Endothelial cell of umbilical vein (primary cell): ENCODE measurements at places on chromosomes 2 and 18. TPM values are rescaled to one million over a fixed set of nuclear protein-coding genes. Genes with fewer than 3 reads are reported as not detected.

The LIMS4 gene
- 14.4 and 35.7 TPM in 2 replicates for total RNA-seq

The GPN1 gene
- total RNA-seq: 41.5 and 45.5 TPM in 2 replicates

The ADD2 gene
- total RNA-seq: not detected in 2 replicates

The NOSTRIN gene
- total RNA-seq: 0.75 TPM in 1 of 2 replicates, not detected in the other

The CFAP65 gene
- not detected in 2 replicates for total RNA-seq

The FBXO15 gene
- total RNA-seq: not detected in 2 replicates

DNA sequence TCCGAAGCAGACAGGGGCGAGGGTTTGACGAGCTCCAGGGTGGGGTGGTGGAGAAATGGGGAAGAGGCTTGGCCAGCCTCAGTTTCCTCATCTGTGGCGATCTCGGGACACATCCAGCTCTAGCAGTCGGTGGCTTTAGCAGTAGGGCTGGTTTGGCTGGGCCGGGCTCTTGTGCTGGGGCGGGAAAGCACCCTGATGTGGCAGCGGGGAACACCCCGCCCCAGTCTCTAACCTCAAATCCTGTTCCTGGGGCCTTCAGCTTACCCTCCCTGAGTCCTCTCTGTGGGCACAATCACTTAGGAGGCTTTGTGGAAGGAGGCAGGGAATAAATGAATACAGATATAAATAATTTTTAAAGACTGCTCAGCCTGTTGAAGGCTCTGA is 26.5 kb upstream of the MCFD2 start:
- H3K4me1 ChIP-seq: peaks cover 13% of the 10 kb centered on the region
- peak overlapping the region; percentile 39 for H3K27ac ChIP-seq
- DNase-seq: peak; percentile 15
- H3K4me3 ChIP-seq: peak overlapping the region; percentile 36

GRCh38 chr18:58860747-58861231 is 3.9 kb upstream of the ZNF532 start:
- no peak overlapping the region for H3K4me3 ChIP-seq
- H3K27me3 ChIP-seq: no peaks in the 10 kb centered on the region
- peaks cover 23% of the 10 kb centered on the region for H3K4me1 ChIP-seq
- no peak overlapping the region for H3K27ac ChIP-seq
- DNase-seq: peak; percentile 36

- H3K27ac ChIP-seq: no peak overlapping the region
- no peaks in the 10 kb centered on the region for H3K4me1 ChIP-seq
- no peak overlapping the region for H3K4me3 ChIP-seq
These were observed 166.5 kb upstream of the SIX3 start for GRCh38 chr2:44774826-44775492.

- peaks cover 57% of the 10 kb centered on the region for H3K27me3 ChIP-seq
- no peak for DNase-seq
- no peaks in the 10 kb centered on the region for H3K36me3 ChIP-seq
These were observed at the start of gene ST8SIA5 for GRCh38 chr18:46756559-46757201. Gene ST8SIA5, minus strand, starts transcription at chr18:46757053. Its CDS starts 545 bp downstream, at chr18:46756508.

DNA sequence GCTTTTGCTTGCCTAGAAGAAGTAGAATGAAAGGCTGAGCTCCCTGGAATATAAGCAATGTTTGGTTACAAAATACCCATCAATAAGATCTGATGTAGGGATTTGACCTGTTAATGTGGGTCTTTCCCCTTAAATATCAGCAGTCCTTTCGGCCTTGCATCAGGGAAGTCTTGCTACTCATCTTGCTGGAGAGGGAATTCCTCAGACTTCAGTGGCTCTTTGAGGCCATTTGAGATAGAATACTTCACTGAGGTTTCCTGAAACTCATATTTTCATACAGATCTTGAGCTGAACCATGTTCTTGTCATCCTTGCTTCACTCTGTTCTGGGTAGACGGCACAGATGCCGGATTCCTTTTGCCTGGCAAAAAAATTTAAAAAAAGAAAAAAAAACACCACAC is 3.9 kb downstream of the TWIST2 start:
- peaks cover 13% of the 10 kb centered on the region for H3K27me3 ChIP-seq
- H3K36me3 ChIP-seq: no peaks in the 10 kb centered on the region
- H3K4me1 ChIP-seq: peaks cover 4% of the 10 kb centered on the region
- H3K4me3 ChIP-seq: no peak overlapping the region

DNA sequence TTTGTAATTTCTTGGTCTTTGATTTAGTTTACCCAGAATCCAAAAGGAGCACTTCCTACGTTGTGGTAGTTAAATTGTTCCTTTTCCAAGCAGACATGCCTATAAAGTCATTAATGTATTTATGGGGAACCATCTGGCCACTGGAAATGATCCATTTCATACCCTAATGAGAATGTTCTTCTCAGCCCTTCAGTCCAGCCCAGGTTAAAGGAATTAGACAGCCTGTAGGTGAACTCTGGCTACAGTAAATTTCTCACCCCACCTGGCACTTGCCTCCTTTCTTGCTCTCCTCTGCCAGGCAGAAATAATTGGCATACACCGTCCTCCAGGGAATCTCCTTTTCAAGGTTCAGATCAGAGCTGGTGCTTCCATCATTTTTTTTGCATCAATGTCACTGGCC is 121.1 kb downstream of the SETBP1 start:
- no peaks in the 10 kb centered on the region for H3K4me1 ChIP-seq
- no peaks in the 10 kb centered on the region for H3K36me3 ChIP-seq
- DNase-seq: no peak
- no peaks in the 10 kb centered on the region for H3K27me3 ChIP-seq

DNA sequence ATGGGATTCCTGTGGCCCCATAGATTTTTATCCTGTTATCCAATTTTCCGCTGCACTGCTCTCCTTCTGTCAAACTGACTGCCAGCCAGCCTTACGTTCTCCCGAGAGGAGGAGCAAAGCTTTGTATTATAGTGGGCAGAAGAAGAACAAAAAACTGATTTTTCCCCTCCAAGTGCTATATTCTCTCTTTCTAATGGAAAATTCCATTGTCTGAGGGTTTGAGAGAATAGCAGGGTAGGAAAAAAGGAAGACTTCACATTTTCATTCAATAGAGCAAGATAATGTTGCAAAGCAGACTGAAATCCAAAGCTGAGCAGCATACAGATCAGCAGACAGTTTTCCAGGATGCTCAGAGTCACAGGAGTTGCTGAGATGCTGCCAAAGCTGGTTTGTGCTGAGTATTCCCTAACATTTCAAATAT is 238.0 kb downstream of the UBE2E3 start:
- DNase-seq: no peak
- no peaks in the 10 kb centered on the region for H3K27me3 ChIP-seq
- H3K36me3 ChIP-seq: no peaks in the 10 kb centered on the region
- no peak overlapping the region for H3K4me3 ChIP-seq
- no peak overlapping the region for H3K27ac ChIP-seq

DNA sequence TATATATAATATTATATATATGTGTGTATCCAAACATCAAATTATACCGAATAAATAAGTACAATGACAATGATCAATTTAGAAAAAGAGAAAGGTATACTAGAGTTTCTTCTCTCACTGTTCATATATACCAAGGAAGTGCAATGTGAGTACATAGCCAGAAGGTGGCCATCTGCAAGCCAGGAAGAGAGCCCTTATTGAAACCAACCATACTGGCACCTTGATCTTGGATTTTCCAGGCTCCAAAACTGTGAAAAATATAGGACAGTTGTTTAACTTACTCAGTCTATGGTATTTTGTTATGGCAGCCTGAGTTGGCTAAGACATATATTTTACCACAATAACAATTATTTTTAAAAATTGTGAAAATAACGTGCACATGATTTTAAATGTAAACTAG is 1490.2 kb upstream of the SLC39A10 start:
- no peaks in the 10 kb centered on the region for H3K27me3 ChIP-seq
- no peaks in the 10 kb centered on the region for H3K36me3 ChIP-seq
- H3K4me3 ChIP-seq: no peak overlapping the region

DNA sequence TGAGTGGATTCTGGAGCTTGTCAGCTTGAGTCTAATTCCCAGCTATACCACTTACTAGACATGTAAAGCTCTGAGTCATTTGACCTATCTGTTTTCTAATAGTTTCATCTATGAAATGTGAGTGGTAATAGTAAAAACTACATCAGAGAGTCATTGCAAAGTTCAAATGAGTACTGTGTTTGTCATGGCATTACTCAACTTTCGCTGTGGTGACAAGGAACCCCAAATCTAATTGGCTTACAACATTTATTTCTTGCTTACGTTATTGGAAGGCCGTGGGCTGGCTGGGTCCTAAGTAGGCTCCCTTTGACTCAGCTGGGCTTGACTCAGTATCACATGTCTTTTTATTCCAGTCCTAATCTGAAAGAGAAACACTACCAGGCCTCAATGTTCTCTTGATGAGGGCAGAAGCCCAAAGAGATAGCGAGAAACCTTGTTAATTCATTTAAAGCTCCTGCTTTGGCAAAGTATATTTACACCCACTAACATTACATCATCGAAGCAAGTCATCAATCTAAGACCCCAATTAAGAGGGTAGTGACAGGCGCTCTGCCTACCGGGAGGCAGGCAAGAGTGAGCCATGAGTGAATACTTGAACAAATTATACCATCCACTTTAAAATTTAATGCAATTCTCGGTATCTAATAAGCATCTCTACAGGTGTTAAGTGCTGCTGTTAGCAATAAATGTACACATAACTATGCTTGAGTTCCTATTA is 431.8 kb upstream of the SPHKAP start:
- no peak for DNase-seq
- H3K27me3 ChIP-seq: no peaks in the 10 kb centered on the region
- no peaks in the 10 kb centered on the region for H3K36me3 ChIP-seq
- no peak overlapping the region for H3K4me3 ChIP-seq

DNA sequence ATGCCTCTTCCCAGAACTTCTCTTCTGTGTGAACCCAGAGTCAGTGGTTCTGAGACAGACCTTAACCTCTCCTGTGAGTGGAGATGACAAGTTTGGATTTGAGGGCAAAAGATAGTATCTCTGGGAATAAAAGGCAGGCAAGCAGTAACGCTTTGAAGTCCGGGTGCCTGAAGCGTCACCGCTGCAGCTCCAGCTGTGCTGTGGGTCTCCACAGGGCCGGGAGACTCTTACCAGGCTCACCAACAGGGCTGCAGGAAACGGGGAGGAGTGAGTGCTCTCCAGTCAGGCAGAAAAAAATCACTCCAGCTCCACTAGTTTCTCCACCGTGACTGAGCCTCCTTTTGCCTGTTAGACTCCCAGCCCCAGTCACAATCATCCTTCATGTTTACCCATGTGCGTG is 79.7 kb upstream of the MAP4K4 start:
- no peak overlapping the region for H3K4me3 ChIP-seq
- no peak for DNase-seq
- no peak overlapping the region for H3K27ac ChIP-seq
- peaks cover 7% of the 10 kb centered on the region for H3K4me1 ChIP-seq

- no peaks in the 10 kb centered on the region for H3K27me3 ChIP-seq
- DNase-seq: no peak
- H3K27ac ChIP-seq: no peak overlapping the region
- peaks cover 8% of the 10 kb centered on the region for H3K4me1 ChIP-seq
These were observed 322.1 kb upstream of the THUMPD2 start for GRCh38 chr2:40101131-40101575.

GRCh38 chr2:6824962-6825361 is 40.7 kb downstream of the CMPK2 start:
- peaks cover 12% of the 10 kb centered on the region for H3K4me1 ChIP-seq
- H3K27ac ChIP-seq: no peak overlapping the region
- DNase-seq: no peak

- peaks cover 5% of the 10 kb centered on the region for H3K4me1 ChIP-seq
- DNase-seq: no peak
- no peak overlapping the region for H3K4me3 ChIP-seq
- H3K36me3 ChIP-seq: peaks cover 2% of the 10 kb centered on the region
- H3K27ac ChIP-seq: no peak overlapping the region
These were observed 14.2 kb downstream of the INPP1 start for GRCh38 chr2:190357600-190357999.
